ENCODE measurements at places on chromosomes 4 and X. TPM values are rescaled to one million over a fixed set of nuclear protein-coding genes. Genes with fewer than 3 reads are reported as not detected.

GRCh38 chr4:32485956-32486355 lies 1765.8 kb downstream of the PCDH7 start:
- H3K4me1 ChIP-seq, result no peaks in the 10 kb centered on the region
- no peak for DNase-seq
- no peaks in the 10 kb centered on the region for H3K27me3 ChIP-seq
- H3K36me3 ChIP-seq, result no peaks in the 10 kb centered on the region

- H3K36me3 ChIP-seq, result no peaks in the 10 kb centered on the region
- no peak overlapping the region for H3K27ac ChIP-seq
- no peak for DNase-seq
- no peak overlapping the region for H3K4me3 ChIP-seq
Measured at GRCh38 chr4:95049551-95050233, 291.9 kb downstream of the BMPR1B start.

DNA sequence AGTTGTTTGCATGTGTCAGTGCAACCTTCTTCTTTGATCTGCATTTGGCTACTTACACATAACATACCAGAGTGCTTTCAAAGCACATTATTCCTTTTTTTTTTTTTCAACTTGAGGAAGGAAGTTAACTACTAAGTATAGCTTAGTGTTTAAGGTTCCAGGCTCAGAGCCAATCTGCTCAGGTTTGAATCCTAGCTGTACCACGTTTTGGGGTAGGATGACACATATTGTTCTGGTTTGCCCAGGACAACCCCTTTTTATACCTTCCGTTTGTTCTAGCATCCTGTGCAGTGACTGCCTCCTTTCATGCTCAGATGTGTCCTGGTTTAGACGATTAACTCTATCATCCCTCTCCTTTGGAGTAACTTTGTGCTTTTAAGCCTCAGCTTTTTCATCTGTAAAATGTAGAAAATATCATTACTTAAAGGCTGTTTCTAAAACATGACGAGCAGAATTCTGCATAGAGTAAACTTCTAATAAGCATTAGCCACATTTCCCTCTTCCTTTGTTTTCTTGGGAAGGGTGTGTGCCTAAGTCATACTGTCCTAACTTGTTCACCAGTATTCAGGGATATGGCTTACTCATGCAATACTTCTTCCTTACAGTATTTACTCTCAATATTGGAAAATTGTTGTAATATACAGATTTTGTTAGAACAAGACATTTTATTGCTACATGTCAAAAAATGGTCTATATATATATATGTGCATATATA lies 281.3 kb downstream of the C4orf33 start:
- no peaks in the 10 kb centered on the region for H3K27me3 ChIP-seq
- H3K4me3 ChIP-seq, result no peak overlapping the region
- no peaks in the 10 kb centered on the region for H3K4me1 ChIP-seq
- H3K27ac ChIP-seq, result no peak overlapping the region

- DNase-seq, result no peak
- no peaks in the 10 kb centered on the region for H3K36me3 ChIP-seq
- no peaks in the 10 kb centered on the region for H3K4me1 ChIP-seq
Measured at GRCh38 chr4:111213531-111213930, 590.7 kb upstream of the PITX2 start.

DNA sequence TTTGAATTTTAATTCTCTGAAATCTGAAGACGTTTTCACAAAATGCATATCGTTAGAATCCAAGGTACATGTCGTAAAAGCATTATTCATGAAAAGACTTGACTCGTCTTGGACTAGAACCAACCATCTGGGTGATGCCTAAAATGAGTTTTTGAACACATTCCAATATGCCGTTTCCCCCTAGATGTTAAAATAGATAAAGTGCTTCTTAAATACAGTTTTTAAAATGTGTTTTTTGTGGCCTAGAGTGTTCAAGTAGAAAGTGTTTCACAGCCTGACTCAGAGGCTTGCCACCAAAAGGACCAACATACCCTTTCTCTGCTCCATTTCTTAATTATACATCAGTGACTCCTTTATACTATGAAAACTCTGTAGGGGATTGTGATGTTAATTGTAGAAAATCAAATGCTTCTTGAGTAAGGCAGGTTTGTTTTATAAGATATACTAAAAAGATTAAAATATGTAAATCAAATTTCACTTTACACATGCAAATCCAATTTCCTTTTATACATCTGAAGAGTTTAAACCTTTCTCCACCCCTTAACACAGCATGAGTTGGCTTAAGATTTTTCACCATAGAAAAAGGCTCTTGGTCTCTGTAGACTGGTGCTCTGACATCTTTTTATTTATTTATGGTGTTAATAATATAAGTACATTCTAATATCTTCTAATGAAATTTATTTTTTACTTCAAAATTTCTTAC lies 48.4 kb downstream of the PRKG2 start:
- H3K27me3 ChIP-seq, result no peaks in the 10 kb centered on the region
- no peak for DNase-seq
- no peak overlapping the region for H3K4me3 ChIP-seq
- no peaks in the 10 kb centered on the region for H3K4me1 ChIP-seq
- no peaks in the 10 kb centered on the region for H3K36me3 ChIP-seq

DNA sequence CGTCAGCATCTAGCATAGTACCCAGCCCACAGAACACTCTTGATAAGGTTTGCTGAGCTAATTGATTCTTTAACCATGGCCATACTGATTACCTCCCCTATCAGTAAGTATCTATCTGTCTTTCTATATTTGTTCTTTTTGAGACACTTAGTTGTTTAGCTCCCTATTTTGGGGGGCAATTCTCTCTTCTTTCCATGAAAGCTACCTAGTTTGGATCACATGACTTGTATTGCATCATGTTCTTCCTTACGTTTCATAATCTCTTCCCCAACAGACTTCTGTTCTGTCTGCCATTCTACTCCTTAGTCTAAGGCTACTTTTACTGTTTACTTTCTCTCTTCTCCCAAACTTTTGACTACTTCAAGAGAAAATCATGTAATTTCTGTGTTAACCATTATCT lies 39.0 kb downstream of the TBC1D19 start:
- H3K4me3 ChIP-seq, result no peak overlapping the region
- no peak overlapping the region for H3K27ac ChIP-seq
- peaks cover 4% of the 10 kb centered on the region for H3K36me3 ChIP-seq
- DNase-seq, result no peak

- no peaks in the 10 kb centered on the region for H3K27me3 ChIP-seq
- DNase-seq, result no peak
- no peak overlapping the region for H3K4me3 ChIP-seq
- H3K27ac ChIP-seq, result no peak overlapping the region
Measured at GRCh38 chr4:8719421-8719820, 126.9 kb downstream of the CPZ start.

- no peaks in the 10 kb centered on the region for H3K36me3 ChIP-seq
- H3K27me3 ChIP-seq, result no peaks in the 10 kb centered on the region
- no peaks in the 10 kb centered on the region for H3K4me1 ChIP-seq
- DNase-seq, result no peak
- H3K27ac ChIP-seq, result no peak overlapping the region
Measured at GRCh38 chrX:3576886-3577501, 136.5 kb downstream of the PRKX start.

DNA sequence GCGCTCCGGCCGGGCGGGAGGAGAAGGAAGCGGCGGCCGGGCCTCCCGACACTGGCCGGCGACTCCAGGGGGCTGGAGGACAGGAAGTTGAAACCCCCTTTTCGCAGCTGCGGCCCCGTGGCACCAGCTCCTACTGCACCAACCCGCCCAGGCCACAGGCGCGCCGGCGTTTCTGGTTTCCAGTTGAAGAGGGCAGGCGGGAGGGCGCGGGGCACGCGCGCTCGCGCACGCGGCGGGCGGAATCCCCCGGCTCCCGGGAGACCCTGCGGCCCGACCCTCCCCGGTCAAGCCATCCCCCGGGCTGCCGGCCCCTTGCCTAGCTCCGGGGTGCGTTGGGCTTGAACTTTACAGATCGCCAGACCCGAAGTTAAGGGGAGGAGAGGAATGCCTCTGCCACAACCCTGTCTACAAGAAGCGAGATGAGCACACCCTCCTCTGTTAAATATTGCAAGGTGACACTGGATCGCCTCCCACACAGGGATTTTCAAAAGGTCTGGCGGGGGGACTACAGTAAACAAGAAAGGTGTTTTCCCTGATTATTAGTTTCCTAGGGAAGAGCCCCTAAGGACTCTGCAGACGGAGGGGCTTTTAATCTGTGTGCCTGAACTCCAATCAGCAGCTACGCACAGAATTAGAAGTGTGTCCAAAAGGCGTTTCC lies 1.4 kb downstream of the ELOVL6 start:
- DNase-seq, result peak; percentile 42
- peaks cover 24% of the 10 kb centered on the region for H3K4me1 ChIP-seq
- no peaks in the 10 kb centered on the region for H3K36me3 ChIP-seq

DNA sequence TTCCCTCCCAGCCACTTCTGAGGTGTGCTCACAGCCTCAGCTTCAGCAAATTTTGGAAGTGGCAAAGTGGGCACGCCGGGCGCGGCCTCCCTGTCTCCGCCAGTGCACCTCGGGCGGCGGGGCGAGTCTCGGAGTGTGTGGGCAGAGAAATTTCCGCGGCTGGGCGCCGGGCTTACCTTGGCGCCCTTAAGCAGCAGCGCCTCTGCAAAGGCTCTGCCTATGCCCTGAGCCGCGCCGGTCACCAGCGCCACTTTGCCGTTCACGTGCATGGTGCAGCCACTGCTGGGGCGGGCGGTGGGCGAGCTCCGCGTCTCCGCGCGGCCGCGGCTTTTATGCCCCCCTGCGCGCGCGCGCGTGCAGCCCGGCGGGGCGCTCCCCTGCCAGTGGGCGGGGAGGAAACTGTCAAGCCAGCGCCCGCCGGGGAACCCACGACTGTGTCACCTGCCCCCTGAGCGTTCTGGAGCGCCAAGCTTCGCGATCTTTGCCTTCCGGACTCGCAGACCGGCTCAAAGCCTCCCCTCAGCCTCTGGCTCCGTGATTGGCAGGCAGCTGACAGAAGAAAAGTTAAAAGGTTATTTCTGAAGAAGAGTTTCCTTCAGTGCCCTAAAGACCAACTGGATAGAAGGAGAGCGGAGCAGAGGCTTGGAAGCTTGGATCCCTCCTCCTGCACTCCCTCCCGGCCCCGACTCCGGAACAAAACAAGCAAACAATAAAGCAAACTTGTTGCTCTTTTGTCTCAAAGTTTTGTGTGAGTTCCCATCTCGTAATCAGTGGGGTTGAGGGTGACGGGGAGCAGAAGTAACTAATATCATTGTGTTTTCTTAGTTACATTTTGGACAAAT lies at the start of gene HPGD:
TSS of gene HPGD (minus strand) at position 306 of the 842 bp plus-strand sequence. CDS start at position 269, 37 bp downstream.
- DNase-seq, result peak; percentile 70
- H3K27ac ChIP-seq, result peak within 1 kb of the TSS; percentile 38
- no peaks in the 10 kb centered on the region for H3K36me3 ChIP-seq
- H3K4me3 ChIP-seq, result peak within 1 kb of the TSS; percentile 59
- H3K27me3 ChIP-seq, result no peaks in the 10 kb centered on the region
- no peaks in the 10 kb centered on the region for H3K4me1 ChIP-seq

GRCh38 chr4:26468283-26468949 lies 21.9 kb downstream of the CCKAR start:
- no peak for DNase-seq
- no peak overlapping the region for H3K27ac ChIP-seq
- H3K4me3 ChIP-seq, result no peak overlapping the region
- no peaks in the 10 kb centered on the region for H3K27me3 ChIP-seq

GRCh38 chr4:88821522-88821921 lies 123.9 kb upstream of the NAP1L5 start:
- H3K36me3 ChIP-seq, result no peaks in the 10 kb centered on the region
- H3K4me1 ChIP-seq, result peaks cover 4% of the 10 kb centered on the region
- H3K27ac ChIP-seq, result peak overlapping the region; percentile 83
- DNase-seq, result no peak
- no peaks in the 10 kb centered on the region for H3K27me3 ChIP-seq
- peak overlapping the region; percentile 27 for H3K4me3 ChIP-seq

DNA sequence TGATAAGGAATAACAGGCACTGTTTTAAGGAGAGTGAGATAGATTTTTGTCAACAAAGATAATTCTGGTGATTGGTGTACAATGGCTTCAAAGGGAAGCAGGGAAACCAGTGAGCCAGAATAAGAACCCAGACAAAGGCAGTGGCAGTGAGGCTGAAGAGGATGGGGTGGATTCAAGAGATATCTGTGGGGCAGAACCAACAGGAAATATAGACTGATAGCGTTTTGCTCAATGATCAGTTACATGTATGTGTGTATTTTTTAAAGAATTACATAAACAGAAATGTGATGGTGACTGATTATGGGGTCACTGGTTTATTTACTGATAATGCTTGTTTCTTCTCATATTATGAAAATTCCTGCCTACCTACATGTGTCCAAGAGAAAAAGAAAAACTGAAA lies 66.4 kb downstream of the AMMECR1 start:
- no peaks in the 10 kb centered on the region for H3K36me3 ChIP-seq
- H3K27me3 ChIP-seq, result no peaks in the 10 kb centered on the region
- no peak overlapping the region for H3K4me3 ChIP-seq

- no peaks in the 10 kb centered on the region for H3K36me3 ChIP-seq
- no peaks in the 10 kb centered on the region for H3K27me3 ChIP-seq
- H3K4me3 ChIP-seq, result peak within 1 kb of the TSS; percentile 71
- peak; percentile 90 for DNase-seq
Measured at GRCh38 chrX:24464836-24465531, at the start of gene PDK3. PDK3 (plus strand) TSS chrX:24465286; CDS start chrX:24465456, 170 bp downstream.

- H3K4me1 ChIP-seq, result no peaks in the 10 kb centered on the region
- H3K4me3 ChIP-seq, result no peak overlapping the region
- no peaks in the 10 kb centered on the region for H3K27me3 ChIP-seq
- DNase-seq, result no peak
- no peaks in the 10 kb centered on the region for H3K36me3 ChIP-seq
- no peak overlapping the region for H3K27ac ChIP-seq
Measured at GRCh38 chrX:108332281-108332680, 105.9 kb downstream of the COL4A6 start.

DNA sequence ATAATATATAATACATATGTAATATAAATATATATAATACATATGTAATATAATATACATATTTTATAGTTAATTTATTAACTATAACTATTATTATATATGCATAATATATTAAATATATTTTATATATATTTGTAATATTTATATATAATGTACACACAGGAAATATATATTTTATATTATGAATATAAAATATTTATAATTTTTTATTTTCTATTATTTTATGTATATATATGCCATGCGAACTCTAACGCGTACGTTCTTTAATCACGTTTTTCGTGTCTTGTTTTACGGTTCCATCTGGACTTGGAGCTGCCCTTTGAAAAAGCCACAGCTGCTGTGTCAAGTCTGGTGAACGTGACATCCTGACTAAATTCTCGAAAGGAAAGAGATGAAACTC lies 332.1 kb downstream of the ASMT start:
- H3K27ac ChIP-seq, result no peak overlapping the region
- H3K4me3 ChIP-seq, result no peak overlapping the region
- no peaks in the 10 kb centered on the region for H3K36me3 ChIP-seq
- H3K4me1 ChIP-seq, result no peaks in the 10 kb centered on the region
- H3K27me3 ChIP-seq, result no peaks in the 10 kb centered on the region
- DNase-seq, result no peak

GRCh38 chrX:85627363-85627762 lies 247.9 kb upstream of the POF1B start:
- no peaks in the 10 kb centered on the region for H3K27me3 ChIP-seq
- no peak overlapping the region for H3K27ac ChIP-seq
- H3K4me1 ChIP-seq, result no peaks in the 10 kb centered on the region
- H3K4me3 ChIP-seq, result no peak overlapping the region
- DNase-seq, result no peak

- H3K4me1 ChIP-seq, result no peaks in the 10 kb centered on the region
- H3K4me3 ChIP-seq, result no peak overlapping the region
- no peak overlapping the region for H3K27ac ChIP-seq
- H3K27me3 ChIP-seq, result no peaks in the 10 kb centered on the region
Measured at GRCh38 chr4:38086151-38086848, 126.1 kb downstream of the PTTG2 start.

MAGEB16 gene
- total RNA-seq, result not detected

GPR82 gene
- 0.89 TPM for total RNA-seq

PLXNB3 gene
- total RNA-seq, result 0.57 TPM

INTU gene
- total RNA-seq, result 0.13 TPM

BMX gene
- not detected for total RNA-seq

ATP1B4 gene
- not detected for total RNA-seq

DGAT2L6 gene
- total RNA-seq, result not detected

BMP3 gene
- total RNA-seq, result not detected

GABRQ gene
- total RNA-seq, result not detected

MAGEC3 gene
- not detected for total RNA-seq

POU3F4 gene
- total RNA-seq, result not detected
